CD14-positive monocyte (primary cell): ENCODE measurements at places on chromosomes 13 and 19.

DNA sequence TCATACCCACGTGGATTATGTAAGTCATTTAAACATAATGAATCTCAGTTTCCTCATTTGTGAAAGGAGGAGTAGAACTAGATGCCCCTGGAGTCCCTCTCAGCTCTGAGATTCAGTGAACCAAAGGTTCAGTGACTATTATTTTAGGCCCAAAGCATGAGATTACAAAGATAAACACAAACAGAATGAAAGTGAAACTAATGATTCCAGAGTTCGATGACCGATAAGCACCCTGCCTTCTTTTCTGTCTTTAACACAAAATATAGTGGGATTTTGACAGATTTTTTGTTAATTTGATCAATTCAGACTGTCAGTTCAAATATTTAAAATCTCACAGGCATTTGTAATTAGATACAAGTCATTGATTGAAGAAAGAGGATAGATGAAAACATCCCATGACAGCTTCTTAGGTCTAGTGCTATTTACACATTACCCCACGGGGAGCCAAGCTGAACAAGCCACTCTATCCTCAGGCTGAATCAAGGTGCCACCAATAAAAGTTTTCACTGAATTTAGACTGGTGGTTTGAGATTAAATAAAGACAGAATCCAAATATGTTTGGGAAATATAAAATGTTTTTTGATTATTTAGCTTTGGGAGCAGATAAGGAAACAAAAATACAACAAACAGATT is 64.6 kb upstream of the RAP2A start:
- peak; percentile 6 for DNase-seq

DNA sequence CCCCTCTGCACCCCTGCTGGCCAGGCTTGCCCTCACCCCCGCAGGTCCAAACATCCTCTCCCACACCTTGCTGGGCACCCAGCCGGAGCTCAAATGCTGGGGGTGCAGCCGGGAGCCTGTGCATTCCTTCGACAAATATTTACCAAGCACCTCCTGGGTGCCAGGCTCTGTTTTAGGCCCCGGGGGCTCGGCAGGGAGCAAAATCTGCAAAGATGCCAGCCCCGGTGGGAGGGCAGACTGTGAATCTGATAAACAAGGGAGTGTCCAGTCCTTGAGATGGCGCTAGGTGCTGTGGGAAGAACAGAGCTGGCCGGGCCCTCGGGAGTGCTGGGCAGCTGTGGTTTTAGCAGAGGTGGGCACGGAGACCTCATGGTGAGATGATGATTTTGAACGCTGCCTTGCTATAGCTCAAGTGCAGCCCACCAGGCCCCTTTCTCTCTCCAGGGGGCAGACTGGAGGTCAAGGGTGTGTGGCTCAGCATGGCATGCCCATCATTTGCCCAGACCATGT is 10.6 kb downstream of the NFIX start:
- no peak for DNase-seq

- peak; percentile 58 for DNase-seq
Measured at GRCh38 chr19:48999481-49000325, 6.0 kb downstream of the RUVBL2 start.

DNA sequence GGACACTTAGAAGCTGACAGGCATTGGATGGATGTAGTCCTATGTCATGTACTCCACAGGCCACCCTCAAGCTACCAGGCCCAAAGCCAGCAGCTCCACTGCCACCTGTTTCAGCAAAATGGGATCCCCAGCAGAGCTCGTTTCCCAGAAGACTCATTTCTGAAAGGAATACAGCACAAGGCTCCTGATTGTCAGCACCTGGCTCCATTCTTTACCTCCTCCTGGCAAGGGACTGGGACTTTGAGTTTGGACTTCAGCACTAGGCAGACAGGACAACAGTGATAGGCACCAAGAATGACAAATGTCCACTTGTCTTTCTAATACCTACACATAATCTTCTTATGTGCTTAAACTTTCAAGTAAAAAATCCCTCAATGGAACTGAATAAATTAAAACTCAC is 150.4 kb upstream of the RXFP2 start:
- no peak for DNase-seq
